ENCODE measurements at places on chromosomes 4 and X. TPM values are rescaled to one million over a fixed set of nuclear protein-coding genes. Genes with fewer than 3 reads are reported as not detected.

TCEAL8 gene
- 80.7 TPM for total RNA-seq

PNMA5 gene
- not detected for total RNA-seq

UGT2B10 gene
- not detected for total RNA-seq

XK gene
- total RNA-seq = not detected

NALF2 gene
- total RNA-seq = not detected

ARMCX2 gene
- total RNA-seq = 35.3 TPM

SLC4A4 gene
- total RNA-seq = under 0.01 TPM

AIFM1 gene
- 16.8 TPM for total RNA-seq

NLGN4X gene
- total RNA-seq = not detected

NKX3-2 gene
- under 0.01 TPM for total RNA-seq

EVC2 gene
- total RNA-seq = 9.0 TPM

ZNF732 gene
- 0.37 TPM for total RNA-seq

SLITRK2 gene
- total RNA-seq = 1.8 TPM

PAGE4 gene
- not detected for total RNA-seq

SEC31A gene
- 266 TPM for total RNA-seq

POF1B gene
- not detected for total RNA-seq

TMEM271 gene
- total RNA-seq = not detected

ANOS1 gene
- not detected for total RNA-seq

PABPC1L2B gene
- not detected for total RNA-seq

NHSL2 gene
- total RNA-seq = 0.78 TPM

JCHAIN gene
- not detected for total RNA-seq

CFAP99 gene
- total RNA-seq = not detected

EDA gene
- total RNA-seq = 0.73 TPM

LRP2BP gene
- 0.59 TPM for total RNA-seq

FGF13 gene
- under 0.01 TPM for total RNA-seq

GDPD2 gene
- under 0.01 TPM for total RNA-seq

APLN gene
- total RNA-seq = 0.78 TPM

VSIG1 gene
- under 0.01 TPM for total RNA-seq

C1QTNF7 gene
- total RNA-seq = 0.73 TPM

TIMM17B gene
- total RNA-seq = 29.3 TPM

AKAP14 gene
- total RNA-seq = not detected

CLDN2 gene
- not detected for total RNA-seq

ZNF630 gene
- total RNA-seq = 0.98 TPM

WAS gene
- total RNA-seq = 0.20 TPM

All from subcutaneous preadipocyte (primary cell).